Activated CD4-positive, CD25-positive, alpha-beta regulatory T cell treated with anti-CD3 and anti-CD28 coated beads, Interleukin-2, amount 50 U/mL, for 16 hours (primary cell): ENCODE measurements at places on chromosomes 16 and 17.

GRCh38 chr17:2391597-2392251 is 9.1 kb downstream of the MNT start:
- DNase-seq: no peak

GRCh38 chr16:79909571-79909970 is 309.0 kb upstream of the MAF start:
- no peak for DNase-seq

DNA sequence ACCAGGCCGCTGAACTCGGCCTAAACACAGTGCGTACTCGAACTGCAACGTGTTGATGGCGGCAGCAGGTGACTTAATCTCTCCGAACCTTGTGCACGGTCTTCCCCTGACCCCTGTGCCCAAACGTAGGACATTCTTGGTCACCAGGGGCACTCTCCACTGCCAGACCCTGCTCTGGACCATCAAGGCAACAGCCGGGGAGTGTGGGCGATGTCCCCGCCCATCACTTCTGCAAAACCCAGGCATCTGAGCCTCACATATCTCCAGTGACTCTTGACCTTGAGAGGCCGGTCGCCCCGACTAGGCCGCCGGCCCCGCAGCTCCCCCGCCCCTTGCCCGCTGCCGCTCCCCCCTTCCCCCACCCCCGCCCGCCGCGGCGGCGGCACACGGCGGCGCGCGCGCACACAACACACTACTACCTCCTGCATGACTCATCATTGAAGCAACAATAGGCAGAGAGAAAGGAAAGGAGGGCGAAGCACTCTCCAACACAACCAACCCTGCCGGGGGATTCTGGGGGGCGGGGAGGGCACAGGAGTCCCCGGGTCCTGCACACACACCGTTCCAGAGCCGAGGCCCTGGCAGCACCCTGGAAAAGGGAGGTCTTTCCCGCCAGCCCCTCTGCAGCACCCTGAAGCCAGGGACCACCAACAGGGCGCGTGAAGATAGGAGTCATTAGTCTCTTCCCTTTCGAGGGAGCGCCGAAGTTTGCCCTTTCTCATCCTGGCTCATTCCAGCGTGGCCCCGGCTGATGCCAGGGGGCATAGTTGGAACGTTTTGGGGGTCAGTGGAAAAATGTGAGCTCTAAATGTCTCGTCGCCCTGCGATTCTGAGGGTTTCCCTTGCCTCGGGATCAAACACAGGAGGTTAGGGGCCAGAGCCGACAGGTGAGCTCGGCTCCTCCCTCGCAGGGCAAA is 1.9 kb downstream of the MNT start:
- DNase-seq: peak; percentile 26

GRCh38 chr16:19851476-19851875 is 33.2 kb downstream of the GPRC5B start:
- DNase-seq: no peak

DNA sequence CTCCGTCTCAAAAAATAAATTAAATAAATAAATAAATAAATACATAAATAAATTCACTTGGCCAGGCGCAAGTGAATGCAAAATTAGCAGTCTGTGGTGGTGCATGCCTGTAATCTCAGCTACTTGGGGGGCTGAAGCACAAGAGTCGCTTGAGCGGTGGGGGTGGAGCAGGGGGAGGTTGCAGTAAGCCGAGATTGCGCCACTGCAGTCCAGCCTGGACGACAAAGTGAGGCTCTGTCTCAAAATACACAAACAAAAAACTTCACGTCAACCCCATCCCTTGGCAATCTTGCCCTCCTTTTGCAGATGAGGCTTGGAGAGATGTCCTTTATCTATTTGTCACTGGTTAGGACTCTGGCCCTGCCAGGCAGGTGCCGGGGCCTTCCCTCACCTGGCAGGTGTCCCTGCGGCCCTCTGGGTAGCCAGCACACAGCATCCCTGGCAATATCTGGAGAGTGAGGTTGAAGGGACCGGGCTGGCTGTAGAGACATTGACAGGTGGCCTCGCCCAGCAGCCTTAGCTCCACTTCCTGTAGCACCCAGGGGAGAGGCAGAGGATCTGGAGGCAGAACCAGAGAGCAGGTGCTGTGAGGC is 4.4 kb downstream of the PRSS36 start:
- no peak for DNase-seq

DNA sequence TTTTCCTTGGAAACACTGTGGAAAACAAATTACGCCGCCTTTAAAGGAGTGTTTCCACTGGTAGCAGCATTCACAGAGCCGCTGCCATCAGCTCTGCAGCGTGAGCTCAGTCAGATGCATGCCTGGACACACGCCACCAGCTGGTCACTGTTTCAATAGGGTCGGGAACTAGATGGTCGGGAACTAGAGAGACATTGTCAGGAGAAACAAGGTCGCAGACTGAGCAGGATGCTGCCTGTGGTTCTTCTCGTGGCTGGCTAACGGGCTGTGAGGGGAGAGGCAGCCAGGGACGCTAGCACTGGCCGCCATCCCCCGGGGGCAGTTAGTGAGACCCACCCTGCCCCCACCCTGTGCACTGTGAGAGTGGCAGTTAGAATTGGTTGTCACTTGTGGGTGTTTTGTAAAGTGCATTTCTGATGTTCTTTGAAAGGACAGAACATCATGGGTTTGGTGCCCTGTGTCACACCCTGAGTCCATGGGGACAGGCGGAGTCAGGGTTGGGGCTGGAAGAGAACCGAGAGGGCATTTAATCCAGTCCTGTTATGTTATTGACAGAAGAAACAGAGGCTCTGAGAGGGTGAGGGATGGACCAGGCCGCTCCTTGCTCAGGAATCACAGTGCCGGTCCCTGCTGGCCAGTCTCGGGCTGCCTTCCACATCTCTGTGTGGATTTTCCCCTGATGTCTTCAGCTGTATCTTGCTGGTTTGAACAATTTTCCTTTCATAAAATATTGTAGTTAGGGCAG is 86.3 kb downstream of the SPECC1 start:
- DNase-seq: no peak

DNA sequence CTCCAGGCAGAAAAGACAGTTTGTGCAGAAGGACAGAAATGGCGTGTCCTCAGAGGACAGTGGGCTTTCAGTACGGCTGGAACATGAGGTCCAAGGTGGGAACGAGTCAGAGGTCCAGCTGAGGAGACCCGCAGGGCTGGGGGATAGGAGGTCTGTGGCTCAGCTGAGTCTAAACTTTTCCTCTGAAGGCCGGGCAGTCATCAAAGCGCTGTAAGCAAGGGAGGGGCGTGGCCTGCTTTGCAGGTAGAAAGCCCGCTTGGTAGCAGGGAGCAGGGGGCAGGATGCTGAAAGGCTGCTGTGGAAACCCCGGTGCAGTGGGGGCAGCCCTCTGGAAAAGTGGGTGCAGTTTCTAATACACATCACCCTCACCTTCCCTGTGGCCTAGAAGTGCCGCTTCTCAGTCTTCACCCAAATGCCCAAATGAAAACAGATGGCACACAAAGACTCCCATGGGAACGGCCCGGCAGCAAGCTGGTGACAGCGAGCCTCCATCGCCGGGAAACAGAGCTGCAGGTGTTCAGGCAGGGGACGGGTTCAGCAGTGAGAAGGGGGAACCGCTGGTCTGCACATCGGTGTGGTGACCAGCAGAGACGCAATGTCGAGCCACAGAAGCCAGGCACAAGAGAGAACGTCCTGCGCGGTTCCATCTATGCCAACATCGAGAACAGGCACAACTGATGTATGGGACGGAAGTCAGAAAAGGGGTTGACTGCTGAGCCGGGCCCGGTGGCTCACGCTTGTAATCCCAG is 12.2 kb upstream of the OSGIN1 start:
- no peak for DNase-seq

- no peak for DNase-seq
These were observed 457.4 kb downstream of the SLC39A11 start for GRCh38 chr17:72635034-72635635.

GRCh38 chr16:69381231-69381630 is 4.6 kb downstream of the TERF2 start:
- no peak for DNase-seq
